ENCODE measurements at places on chromosomes 4 and X.
A peak's percentile ranks its signal among the peaks of the same experiment; 100 is the strongest.

GRCh38 chrX:151019856-151020255 lies 36.7 kb downstream of the HMGB3 start:
- DNase-seq, result peak; percentile 4

GRCh38 chrX:31228909-31229308 lies 157.1 kb upstream of the FTHL17 start:
- no peak for DNase-seq

DNA sequence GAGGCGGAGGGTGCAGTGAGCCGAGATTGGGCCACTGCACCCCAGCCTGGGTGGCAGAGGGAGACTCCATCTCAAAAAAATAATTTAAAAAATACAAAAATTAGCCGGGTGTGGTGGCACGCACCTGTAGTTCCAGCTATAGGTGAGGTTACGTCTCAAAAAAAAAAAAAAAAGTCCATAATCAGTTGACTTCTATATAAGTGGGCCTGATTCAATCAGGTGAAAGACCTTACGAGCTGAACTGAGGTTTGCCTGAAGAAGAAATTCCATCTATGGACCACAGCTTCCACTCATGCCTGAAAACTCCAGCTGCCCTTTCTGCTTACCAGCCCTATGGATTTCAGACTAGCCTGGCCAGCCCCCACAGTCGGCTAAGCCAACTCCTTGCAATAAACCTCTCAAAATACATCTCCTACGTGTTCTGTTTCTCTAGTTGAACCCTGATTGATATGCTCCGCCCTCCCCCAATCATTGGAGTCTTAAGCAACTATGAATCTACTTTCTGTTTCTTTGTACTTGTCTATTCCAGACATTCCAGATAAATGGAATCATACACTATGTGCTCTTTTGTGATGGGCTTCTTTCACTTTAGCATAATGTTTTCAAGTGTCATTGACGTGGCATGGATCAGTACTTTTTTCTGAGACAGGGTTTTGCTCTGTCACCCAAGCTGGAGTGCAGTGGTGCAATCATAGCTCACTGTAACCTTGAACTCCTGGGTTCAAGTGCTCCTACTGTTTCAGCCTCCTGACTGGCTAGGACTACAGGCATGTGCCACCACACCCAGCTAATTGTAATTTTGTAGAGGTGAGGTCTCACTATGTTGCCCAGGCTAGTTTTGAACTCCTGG lies 36.6 kb downstream of the SAT1 start:
- no peak for DNase-seq

DNA sequence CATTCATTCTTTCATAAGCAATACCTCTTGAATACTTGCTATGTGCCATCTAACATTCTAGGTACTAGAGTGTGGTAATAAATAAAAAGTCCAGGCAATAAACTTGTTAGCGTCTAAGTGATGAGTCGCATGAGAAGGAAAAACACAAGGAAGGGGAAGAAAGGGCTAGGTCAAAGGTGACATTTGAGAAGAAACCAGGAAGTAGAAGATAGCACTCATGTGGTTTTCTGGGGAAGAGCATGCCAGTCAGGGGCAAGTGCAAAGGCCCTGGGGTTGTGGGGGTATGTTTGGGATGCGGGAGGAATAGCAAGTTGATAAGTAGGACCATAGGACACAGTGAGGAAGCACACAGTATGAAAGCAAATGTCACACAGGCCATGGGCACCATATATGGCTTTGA lies 157.0 kb downstream of the TSPAN5 start:
- no peak for DNase-seq

- DNase-seq, result no peak
These were observed 86.2 kb downstream of the NHSL2 start for GRCh38 chrX:71996826-71997225.

DNA sequence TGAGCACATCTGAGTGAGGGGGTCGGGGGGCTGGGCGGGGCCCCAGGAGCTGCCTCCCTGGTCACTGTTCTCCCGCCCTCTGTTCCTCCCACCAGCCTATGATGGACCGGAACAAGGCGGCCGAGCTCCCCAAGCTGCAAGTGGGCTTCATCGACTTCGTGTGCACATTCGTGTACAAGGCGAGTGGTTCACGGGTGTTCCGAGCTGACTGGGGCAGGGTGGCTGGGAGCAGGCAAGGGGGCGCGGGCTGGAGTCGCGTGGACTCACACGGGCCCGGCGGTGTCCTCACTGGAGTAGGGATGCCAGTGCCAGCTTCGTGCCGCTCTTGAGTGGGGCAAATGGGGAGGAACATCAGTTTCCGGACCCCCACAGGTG lies 7.7 kb downstream of the ATP5ME start:
- no peak for DNase-seq

- DNase-seq, result no peak
These were observed 281.3 kb downstream of the C4orf33 start for GRCh38 chr4:129377131-129377845.

DNA sequence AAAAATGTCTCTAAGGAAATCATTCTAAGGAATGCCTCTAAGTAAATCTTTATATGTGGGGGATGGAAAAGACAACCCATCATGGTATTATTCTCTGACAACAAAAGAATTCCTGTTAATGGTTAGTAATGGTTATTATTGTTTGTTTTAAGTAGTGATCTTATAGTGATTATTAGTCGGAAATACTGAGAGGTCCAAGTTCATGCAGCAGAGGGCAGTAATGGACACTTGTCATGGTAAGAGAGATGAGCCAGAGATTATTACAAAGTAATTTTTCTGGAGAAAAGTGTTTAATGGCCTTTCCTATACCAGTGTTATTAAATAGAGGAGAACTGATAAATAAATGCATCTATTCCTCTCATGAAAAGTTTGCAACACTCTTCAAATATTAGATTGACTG lies 8.1 kb upstream of the DKK2 start:
- DNase-seq, result no peak

DNA sequence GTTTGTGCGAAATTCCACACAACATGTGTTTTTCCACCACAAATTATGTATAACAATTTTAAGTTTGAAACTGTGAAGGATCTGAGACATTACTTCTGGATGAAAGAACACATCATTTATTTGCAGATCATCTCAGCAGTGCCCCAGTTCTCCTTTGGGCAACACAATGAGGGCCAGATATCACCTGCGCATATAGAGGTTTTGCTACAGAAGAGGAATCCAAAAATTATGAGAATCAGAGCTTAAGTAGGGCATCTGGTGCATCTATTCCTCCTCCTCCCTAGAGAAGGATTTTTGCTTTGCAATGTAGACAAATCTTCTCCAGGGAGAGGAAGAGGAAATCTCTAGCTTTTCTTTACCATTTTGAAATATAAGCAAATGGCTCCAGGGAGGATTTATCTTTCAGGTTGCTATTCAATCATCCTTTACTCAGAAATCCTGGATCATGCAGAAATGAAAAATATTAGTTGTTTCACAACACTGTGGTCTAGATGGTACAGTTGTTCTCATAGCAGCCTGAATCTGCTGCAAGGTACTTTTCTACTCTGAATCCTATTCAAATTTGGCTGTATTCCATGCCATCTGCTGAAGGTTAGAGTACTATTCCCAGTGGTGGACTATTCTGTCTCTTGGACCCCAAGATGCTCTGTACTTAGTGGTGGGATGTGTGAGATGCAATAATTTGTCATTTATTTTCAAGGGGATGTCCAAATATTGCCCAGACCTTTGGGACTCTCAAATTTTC lies 132.1 kb downstream of the SNCA start:
- DNase-seq, result no peak

GRCh38 chrX:115259238-115259875 lies 25.5 kb upstream of the LRCH2 start:
- peak; percentile 7 for DNase-seq

- DNase-seq, result no peak
These were observed 2.7 kb downstream of the EFNB1 start for GRCh38 chrX:68831405-68832100.

GRCh38 chr4:18689308-18690115 lies 668.0 kb upstream of the LCORL start:
- DNase-seq, result peak; percentile 34

DNA sequence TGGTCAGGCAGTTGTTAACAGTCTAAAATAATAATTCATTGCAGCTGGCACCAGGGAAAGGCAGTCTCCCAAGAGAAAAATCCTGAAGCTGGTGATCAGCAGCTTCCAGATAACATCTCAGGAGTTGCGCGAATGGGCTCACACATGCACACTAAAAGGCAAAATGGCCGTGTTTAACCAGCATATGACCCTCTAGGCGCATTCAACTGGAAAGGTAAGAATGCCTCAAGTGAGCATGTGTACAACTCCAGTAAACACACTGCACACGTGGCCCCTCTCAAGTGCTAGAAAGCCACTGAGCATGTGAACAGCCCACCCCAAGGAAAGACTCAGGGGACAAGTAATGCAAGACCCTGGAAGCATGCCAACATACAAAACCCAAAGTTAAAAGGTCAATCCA lies 33.1 kb downstream of the STPG2 start:
- no peak for DNase-seq

DNA sequence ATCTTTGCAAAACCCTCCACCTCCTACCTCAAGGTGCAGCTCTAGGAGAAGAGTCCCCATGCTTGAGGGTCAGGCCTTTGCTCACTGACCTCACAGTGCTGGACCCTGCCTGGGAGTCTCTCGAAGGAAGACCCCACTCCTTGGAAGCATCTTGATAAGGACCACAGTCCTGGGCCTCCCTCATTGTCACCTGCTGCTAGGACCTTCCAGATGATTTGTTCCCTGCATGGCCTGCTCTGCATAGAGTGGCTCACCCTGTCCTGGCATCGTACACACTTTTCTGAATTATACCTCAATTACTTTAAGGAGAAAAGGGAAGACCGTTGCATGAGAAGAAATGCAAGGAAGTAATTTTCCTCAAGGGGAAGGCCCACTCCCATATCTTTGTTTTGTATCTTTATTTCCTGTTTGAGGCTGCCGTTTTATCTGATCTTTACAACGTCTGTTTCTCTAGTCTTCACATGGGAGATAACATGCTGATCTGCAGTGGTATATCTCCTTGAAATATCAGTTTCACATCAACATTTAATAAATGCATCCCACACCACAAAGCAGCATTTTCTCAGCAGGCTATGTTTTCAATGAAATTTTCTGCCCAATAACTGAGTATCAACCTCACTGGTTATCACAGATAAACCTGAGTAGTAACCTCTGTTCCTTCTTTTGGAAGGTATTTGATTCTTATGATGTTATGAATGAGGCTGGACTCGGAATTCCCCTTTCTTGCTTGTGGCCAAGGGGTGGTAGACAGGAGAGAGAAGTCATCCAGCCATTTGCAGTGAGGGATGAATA lies 15.0 kb upstream of the AKAP17A start:
- no peak for DNase-seq

- peak; percentile 37 for DNase-seq
These were observed 42.5 kb upstream of the C1GALT1C1 start for GRCh38 chrX:120672389-120672788.

GRCh38 chr4:76366737-76367136 lies 54.2 kb downstream of the CCDC158 start:
- DNase-seq, result no peak

- no peak for DNase-seq
These were observed 11.8 kb upstream of the DCUN1D4 start for GRCh38 chr4:51831133-51831532.

GRCh38 chrX:131739823-131740222 lies 195.9 kb downstream of the OR13H1 start:
- no peak for DNase-seq

DNA sequence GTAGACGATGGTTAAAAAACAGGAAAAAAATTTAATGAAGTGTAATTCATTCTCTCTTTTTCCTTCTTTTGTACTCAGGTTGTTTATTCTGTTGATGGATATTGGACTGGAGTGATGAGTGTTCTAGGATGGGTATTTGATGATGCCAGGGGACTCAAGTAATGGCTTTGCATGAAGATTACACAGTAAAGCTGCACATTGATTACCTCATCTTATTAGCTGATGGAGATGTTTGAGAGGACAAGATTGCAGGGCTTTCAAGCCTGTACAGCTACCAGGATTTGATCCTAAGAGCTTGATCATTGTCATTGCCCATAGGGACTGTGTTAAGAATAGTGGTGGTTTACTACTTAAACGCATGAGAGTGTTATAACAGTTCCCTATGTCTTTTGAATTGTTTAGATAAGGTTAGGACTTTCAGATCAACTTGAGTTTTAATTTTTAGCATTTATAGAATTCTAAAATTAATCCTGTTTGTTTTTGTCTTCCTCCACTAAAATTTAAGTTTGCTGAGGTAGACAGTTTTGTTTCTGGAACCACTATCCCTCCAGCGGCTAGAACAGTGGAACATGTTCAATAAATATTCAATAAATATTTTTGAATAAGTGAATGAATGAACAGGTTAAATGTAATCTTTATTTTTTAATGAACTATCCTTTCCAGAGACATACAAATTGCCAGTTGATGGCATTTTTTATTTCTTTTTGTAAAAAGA lies 58.2 kb downstream of the GAB1 start:
- DNase-seq, result no peak
